ENCODE measurements at places on chromosomes 11 and 22.
A peak's percentile ranks its signal among the peaks of the same experiment; 100 is the strongest.

- DNase-seq = no peak
These were observed 13.8 kb upstream of the RBM4B start for GRCh38 chr11:66691311-66691980.

DNA sequence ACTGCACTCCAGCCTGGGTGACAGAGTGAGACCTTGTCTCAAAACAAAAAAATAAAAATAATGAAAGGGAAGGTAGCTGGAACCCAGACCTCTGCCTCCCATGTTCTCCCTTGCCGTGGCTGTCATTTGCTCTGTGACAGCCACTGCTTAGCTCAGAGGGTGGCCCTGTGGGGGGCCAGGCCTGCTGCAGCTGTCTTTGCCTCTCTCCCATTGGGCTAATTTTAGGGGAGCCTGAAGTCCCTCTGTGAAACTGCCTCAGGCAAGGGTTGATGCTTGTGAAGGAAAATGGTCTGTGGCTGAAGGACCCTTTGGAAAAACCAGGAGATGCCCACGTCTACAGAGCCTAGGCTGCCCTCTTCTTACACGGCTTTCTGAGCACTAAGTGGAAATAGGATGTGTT lies 42.9 kb downstream of the C11orf91 start:
- DNase-seq = no peak

- DNase-seq = peak; percentile 92
These were observed 119.7 kb downstream of the ETS1 start for GRCh38 chr11:128467610-128468041.

DNA sequence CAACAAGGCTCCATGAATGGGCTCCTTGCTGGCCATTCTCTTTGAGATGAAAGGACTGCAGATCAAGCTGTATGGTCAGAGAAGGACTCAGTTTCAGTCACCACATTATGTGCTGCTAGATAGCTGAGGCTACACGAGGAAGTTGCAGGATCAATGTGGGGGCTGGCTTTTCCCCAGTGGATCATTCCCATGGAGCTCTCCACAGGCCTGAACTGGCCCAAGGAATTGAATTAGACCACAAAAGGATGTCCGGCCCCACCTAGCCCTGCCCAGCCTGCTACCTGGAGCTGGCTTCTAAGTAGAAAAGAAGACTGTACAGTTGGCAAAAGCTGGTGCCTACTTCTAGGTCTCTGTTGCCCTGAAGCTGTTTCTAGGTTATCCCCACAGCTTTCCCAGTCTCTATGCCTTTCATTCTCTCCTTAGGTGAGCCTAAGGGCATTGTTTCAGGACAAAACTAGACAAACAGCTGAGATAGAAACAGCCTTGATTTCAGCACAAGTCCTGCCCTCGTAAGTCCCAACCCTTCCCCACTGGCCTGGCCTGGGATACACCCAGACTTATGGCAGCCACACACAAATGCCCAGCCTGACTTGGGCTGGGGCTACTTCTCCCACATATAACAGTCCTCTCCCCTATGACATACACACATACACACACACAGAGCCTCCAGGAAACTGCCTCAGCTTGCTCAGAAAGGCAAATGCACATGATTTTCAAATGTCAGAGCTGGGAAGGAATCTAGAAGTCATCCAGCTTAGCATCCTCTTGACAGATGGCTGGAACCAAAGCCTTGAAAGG lies 129.1 kb upstream of the NCAM1 start:
- DNase-seq = no peak

DNA sequence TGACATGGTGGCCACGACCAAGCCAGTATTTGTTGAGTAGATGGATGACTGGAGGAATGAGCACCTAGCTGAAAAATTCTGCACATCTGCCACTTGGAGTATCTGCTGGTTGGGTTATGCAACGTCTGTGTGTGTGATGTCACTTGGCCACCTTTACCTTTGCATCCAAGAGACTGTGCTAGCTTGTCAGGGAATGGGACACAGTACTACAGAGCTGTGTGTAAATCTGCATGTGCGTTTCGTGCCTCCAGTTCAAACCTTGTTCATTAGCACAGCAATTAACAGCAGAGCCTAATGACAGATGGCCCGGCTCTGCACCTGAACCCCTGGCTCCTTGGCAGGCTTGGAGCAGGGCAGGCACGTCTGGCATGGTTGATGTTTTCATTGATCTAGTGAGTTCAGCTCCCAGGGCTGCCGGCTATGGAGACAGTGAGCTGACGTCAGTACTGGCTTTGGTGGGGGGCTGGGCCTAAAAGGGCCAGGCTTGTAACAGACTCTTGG lies 188.4 kb upstream of the NAV2 start:
- no peak for DNase-seq

DNA sequence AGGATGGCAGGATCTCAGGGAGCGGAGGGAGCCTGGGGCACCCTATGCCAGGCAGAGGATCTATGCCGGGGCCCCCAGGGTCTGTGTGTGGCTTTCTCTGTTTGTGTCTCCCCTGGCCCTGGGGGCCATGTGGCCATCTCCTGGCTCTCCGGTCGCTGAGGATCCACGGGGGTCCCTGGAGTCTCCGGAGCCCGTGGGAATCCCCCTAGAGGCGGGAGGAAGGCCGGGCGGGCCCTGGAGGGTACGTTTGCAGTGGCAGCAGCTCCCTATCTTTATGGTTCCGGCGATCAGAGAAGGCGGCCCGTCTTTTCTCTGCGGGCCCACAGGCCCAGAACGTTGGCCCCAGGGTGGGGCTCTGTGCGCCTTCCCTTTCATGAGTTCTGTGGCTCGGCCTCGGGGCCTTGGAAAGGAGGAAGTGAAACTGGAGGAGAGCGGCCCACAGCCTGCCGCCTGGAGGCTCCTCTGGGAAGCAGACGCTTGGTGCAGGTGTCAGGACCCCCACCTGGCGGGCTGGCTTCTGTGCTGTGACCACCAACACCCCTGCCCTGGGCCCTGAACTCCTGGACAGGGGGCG lies 82.1 kb downstream of the KCNQ1 start:
- DNase-seq = no peak

- no peak for DNase-seq
These were observed 177.3 kb downstream of the KIRREL3 start for GRCh38 chr11:126823274-126823673.

DNA sequence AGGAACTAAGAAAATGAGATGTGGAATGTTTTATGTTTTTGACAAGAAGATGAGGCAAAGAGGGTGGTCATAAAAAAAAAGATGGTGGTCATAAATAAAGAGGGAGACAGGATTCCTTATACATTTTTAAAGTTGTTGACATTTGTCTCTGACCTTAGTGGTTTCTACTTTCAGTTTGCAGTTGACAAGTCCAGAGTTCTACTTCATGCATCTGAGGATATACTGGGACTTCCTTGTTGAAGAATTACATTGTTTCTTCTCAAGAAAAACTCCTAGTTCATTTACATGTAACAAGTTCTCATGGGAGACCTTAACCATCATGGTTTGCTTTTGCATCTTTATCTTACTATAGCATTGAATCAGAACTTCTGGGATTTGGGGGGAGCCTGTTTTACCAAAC lies 1.2 kb downstream of the OR6X1 start:
- no peak for DNase-seq

DNA sequence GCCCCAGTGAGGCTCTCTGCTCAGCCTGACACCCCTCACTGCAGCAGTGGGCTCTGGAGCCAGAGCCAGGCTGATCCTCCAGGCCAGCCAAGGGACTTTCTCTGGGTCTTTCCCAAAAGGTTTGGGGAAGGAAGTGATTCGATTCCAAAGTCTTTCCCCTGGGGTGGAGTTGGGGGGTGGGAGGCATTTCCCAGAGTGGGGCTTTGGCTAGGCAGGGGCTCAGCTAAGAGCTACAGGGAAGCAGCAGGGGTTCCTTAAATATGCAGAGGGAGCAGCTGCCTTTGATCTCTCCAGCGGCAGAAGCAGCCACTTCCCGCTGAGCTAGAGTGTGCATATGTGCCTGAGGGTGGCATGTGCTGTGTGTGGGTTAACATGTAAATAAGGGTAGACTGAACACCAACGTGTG lies 192.9 kb downstream of the INSC start:
- no peak for DNase-seq

- no peak for DNase-seq
These were observed 256.5 kb upstream of the CADM1 start for GRCh38 chr11:115760461-115761320.

- no peak for DNase-seq
These were observed 32.3 kb downstream of the TRIM29 start for GRCh38 chr11:120105576-120105975.

- no peak for DNase-seq
These were observed 25.7 kb downstream of the KCNQ1 start for GRCh38 chr11:2470495-2470894.

DNA sequence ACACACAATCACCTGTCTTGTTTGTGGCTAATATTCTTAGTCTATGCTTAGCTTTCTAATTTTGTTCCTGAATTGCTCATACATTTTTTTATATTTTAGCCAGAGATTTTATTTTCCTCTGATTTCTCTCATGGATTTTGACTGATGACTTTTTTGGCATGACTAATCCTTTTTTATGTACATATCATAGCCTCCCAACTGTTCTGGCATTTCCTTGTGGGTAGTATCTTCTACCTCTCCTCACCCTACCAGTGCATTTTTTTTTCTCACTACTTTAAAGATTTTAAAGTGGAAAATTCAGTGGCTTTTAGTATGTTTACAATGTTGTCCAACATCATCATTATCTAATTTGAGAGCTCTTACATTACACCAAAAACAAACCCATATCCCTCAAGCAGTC lies 84.4 kb upstream of the TENM4 start:
- DNase-seq = no peak

DNA sequence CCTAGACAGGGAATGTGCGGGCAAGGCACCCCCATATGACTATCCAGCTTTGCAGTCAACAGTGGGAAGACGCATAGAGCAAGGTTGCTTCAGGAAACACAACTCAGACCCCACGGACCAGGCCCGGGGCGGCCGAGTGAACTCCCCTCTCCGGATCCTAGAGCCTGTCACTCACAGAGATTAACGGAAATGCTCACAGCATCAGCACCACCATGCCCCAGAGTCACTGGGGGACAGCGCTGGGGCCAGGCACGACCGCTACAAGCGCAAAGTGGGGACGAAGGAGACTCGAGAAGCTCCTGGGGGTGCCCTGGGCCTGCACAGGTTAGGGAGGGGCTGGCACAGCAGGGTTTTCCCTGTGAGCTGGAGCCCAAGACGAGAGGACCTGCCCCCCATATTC lies 15.9 kb downstream of the MACROD1 start:
- DNase-seq = no peak

DNA sequence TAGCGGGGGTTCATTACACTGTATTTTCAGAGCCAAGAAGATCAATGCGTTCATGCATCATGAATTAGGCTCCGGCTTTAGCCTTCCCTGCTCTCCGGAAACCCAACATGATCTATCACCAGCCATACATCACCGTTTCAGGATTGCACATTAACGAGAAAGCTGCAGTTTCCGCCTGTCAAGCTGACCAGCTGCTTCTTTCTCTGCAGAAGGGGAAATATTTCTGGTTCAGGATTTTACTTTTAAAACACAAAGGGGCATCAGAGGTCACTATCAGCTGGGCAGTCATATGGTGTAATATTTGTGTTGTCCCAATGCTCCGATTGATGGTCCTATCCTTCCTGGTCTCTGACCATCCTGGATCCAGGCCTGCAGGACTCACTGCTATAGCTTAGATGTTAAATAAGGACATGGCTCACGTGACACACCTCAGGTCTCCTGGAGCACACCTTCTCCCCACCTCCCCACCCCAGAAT lies 21.4 kb upstream of the CADM1 start:
- DNase-seq = no peak

DNA sequence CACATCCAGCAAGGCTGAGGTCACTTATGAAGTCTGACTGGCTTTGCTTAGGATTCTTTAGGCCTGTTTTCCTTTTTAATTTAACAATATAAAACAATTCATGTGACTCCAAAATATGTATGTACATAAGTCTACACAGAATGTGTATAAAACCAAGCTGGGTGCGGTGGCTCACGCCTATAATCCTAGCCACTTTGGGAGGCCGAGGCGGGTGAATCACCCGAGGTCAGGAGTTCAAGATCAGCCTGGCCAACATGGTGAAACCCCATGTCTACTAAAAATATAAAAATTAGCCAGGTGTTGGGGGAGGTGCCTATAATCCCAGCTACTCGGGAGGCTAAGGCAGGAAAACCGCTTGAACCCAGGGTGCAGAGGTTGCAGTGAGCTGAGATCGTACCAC lies 83.1 kb downstream of the SHANK2 start:
- DNase-seq = no peak

- no peak for DNase-seq
These were observed 41.5 kb downstream of the CSTPP1 start for GRCh38 chr11:46978005-46978491.

- no peak for DNase-seq
These were observed 64.2 kb downstream of the KREMEN1 start for GRCh38 chr22:29136782-29137700.

GRCh38 chr11:91717169-91717568 lies 507.4 kb upstream of the FAT3 start:
- no peak for DNase-seq

- DNase-seq = no peak
These were observed 224.6 kb upstream of the CCDC90B start for GRCh38 chr11:83510530-83511460.

GRCh38 chr11:133134314-133135173 lies 397.8 kb downstream of the OPCML start:
- DNase-seq = no peak

- DNase-seq = no peak
These were observed 23.4 kb upstream of the ADA2 start for GRCh38 chr22:17242641-17243040.

GRCh38 chr22:21100149-21101032 lies 54.6 kb downstream of the LRRC74B start:
- no peak for DNase-seq

DNA sequence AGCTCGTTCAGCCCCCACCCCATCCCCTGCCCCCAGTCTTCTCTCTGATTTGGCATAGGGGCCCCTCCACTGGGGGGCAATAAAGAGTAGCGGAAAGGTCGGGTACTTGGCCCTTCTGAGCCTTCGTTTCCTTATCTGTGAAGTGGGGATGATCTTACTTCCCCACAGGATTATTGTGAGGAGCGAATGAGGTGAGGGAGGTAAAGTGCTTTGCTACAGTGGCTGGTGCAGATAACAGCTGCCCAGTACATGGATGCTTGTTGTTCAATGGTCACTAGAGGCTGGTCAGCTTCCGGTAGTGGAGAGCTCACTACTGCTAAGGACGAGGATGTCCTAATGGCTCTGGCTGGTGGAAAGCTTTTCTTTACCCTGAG lies 101.2 kb downstream of the CEP164 start:
- DNase-seq = no peak

DNA sequence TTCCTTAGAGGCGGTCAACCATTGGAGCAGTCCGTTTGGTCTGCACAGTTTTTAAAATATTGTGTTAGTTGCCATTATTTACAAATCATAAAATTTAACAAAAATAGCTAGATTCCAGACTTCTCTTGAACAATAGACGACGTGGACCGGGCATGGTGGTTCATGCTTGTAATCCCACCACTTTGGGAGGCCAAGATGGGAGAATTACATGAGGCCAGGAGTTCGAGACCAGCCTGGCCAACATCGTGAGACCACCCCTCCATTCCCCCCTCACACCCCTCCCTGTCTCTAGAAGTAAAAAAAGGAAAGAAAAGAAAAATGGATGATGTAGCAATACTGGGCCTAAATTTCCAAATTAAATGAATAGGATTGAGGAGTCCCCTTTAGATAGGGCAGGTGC lies 965 bp downstream of the SLC37A2 start:
- no peak for DNase-seq

All from AG09309 (cell line).